EH (cell line): ENCODE measurements at places on chromosomes 4 and X.

DNA sequence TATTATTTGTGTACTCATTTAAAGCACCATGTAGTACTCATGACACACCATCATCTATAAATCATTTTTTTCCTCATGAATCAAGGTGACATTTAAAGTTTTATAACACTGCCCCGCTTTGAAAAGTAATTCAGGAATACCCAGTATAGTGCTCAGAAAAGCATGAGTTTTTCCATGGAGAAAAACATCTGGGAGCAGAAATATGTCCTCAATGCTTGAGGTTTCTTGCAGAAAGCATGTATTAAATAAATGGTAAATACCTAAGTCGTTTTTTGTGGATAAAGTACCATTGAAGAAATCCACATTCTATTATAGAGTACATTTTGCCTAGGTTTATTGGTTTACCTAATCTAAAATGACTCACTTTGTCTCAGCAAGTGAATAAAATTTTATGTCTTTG, 66.2 kb downstream of the UBA6 start:
- DNase-seq: no peak

GRCh38 chr4:156931267-156931666, 40.3 kb downstream of the PDGFC start:
- DNase-seq: peak; percentile 65

DNA sequence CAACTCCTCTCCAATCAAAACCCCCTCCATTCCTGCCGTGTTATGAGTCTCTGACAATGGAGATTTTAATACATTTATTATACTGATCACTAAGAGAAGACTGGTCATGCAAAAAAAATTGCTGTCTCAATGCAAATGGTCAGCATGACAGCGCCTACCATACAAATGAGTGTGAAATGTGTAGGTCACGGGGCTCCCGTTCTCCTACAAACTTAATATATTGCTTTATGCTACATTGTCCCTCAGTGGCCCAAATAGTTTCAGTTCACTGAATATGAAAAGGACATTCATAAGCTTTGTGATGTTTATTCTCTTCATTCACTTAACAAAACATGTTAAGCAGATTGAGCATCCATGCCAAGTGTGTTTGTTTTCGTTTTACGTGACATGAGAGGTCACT, 116.1 kb downstream of the SPANXN3 start:
- no peak for DNase-seq

GRCh38 chrX:119690921-119691716, 1.8 kb downstream of the SEPTIN6 start:
- peak; percentile 68 for DNase-seq

- DNase-seq: peak; percentile 69
Observed at GRCh38 chr4:55409468-55410171, 13.9 kb downstream of the TMEM165 start.

GRCh38 chr4:140706276-140706625, 49.9 kb downstream of the TBC1D9 start:
- no peak for DNase-seq

DNA sequence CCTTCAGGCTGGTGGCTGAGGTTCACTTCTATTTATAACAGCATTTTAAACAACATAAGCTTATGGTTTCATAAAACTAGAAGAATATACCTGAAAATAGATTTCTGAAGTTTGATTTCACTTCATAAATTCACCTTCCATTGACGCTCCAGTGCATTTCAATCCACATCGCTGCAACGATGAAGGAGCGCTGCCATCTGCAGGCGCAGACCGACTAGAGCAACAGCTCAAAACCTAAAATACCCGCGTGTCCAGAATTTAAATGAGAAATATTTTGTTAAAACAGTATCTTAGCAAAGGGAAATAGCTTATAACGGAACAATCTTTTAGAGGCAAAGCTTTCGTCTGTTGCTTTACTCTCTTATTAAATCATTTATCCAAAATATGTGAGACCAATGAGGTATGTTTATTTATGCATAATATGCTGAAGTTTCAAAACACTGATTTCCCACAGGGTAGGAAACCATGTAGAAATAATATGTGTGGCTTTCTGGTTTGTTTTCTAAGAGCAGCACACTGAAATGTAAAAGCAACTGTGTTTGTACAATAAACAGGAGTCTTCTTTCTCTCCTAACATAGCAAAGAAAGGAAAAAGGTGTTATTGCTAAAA, 816.4 kb upstream of the FRG1 start:
- DNase-seq: peak; percentile 29

GRCh38 chr4:129077326-129077725, 16.0 kb downstream of the SCLT1 start:
- DNase-seq: no peak

- no peak for DNase-seq
Observed at GRCh38 chrX:17056868-17057608, 110.6 kb downstream of the REPS2 start.

DNA sequence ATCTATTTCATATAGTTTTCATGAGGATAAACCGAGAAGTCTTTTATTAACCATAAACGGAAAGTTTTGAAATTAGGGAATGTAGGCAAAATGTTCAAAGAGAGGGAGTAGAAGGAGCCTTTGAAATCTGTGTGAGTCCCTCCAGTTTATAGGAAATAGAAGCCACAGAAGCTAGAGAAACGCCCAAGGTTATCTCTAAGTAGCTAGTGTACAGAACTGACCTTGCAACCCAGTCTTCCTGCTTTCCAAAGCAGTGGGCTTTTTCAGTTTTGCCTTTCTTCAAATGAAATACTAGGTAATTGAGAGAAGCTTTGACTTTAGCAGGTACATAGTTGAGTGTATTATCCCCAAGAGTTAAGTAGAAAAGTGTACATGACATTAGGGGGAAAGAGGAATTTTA, 39.4 kb downstream of the STIM2 start:
- no peak for DNase-seq

GRCh38 chrX:125175991-125176584, 143.6 kb upstream of the TEX13C start:
- no peak for DNase-seq

- no peak for DNase-seq
Observed at GRCh38 chr4:184477201-184477999, 3.0 kb upstream of the IRF2 start.

DNA sequence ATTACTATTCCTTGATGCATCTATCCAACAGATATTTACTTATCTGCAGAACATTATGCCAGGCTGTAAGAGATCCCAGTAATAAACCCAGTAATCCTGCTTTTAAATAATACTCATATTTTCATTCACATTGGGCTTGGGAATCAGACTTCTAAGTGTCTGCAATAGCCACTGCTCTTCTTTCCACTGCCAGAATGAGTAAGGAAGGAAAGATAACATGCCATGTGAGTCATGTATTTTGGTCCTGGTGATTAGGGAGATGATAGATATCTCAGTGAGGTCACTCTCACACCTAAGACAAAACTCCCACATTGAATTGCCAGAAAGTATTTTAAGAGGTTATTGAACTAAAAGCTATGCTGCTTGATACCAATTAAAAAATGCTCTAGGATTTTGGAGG, 13.9 kb upstream of the HEPH start:
- no peak for DNase-seq

- no peak for DNase-seq
Observed at GRCh38 chrX:103927030-103927429, 35.4 kb upstream of the TMSB15B start.

DNA sequence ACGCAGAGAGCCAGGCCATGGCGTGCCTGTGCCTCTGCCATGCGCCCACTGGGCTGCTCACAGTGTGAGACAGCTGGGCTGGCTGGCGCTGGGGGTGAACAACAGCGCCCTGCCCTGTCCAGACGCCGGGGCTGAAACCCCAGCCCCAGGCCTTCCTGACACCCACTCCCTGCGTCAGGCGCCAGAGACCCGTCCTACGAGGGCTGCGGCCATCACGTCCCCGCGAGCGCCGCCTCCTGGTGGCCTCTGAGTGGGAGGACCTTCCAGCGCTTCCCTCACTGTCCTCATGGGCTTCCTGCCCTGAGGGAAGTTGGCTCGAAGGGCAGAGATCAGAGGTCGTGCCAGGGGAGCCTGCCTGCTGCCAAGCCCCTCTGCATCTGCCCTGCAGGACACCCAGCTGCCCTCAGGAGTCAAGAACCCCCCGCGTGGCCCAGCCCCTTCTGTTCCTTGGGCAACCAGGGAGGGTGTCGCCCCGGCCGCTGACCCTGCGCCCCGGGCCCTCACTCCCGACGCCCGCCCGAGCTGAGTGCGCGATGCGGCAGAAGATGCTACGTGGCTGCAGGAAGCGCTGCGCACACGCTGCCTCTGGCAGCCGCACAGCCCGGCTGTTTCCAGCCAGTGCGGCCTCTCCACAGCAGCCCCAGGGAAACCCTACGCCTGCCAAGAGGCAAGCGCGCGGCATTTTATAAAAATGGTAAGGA, 16.2 kb downstream of the NELFA start:
- DNase-seq: no peak

GRCh38 chr4:76736414-76736813, 161.5 kb downstream of the SOWAHB start:
- peak; percentile 94 for DNase-seq

GRCh38 chr4:81684352-81684751, 212.6 kb upstream of the RASGEF1B start:
- no peak for DNase-seq

- peak; percentile 1 for DNase-seq
Observed at GRCh38 chr4:148261848-148262247, 180.4 kb downstream of the NR3C2 start.

DNA sequence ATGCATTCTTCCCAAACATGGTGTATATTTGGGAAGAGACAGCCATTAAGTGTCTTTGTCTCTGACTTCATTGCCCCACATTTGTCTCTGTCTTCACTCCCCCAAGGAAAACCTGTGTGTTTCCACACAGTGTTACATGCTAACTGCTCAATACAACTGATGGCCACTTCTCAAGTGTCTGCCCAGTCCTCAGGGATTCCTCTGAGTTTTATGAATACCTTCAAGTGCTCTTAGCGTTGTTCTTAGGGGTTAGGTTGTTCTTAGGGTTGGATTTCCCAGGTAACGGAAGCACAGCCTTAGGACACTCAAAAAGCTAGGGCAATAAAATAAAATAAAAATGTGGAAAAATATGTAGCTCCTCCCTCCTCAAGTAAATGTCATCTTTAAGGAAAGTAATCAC, 64.7 kb upstream of the PLAC8 start:
- no peak for DNase-seq

- DNase-seq: no peak
Observed at GRCh38 chr4:113336556-113336955, 287.1 kb downstream of the ANK2 start.

DNA sequence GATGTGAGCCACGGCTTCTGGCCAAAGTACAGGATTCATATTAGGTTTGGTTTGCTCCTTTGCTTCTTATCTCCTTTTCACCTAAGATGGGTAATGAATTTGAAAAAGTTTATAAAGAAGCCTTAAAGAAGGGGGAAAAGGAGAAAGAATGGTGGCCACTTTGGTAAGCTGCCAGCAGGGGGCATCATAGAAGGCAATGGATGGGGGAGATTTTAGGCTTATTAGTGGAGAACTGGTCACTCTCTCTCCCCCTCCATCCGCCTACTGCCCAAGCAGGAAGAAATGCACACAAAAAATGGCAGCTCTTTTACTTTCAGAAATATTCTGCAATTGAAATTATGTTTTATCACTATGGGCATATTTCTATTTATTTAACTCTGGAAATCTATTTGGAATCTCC, 32.0 kb downstream of the SPARCL1 start:
- DNase-seq: no peak

GRCh38 chr4:11715753-11716521, 287.2 kb upstream of the HS3ST1 start:
- DNase-seq: no peak

DNA sequence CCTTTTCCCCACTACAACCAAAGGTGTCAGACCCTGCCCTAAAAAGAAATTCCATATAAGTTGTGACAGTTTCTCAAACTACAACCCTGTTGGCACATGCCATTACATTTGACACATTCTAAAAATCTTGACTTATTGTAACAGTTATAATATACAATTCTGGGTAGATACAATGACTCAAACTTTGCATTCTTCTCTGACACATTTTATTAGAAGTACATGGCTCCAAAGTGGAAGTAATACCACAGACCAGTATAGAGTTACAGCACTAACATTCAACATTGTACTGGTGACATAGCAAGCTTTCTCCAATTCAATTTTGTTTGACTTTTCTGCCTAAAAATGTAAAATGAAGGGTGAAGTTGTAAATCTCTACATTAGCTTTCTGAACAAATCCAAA, 196.6 kb upstream of the ETNPPL start:
- DNase-seq: peak; percentile 60

GRCh38 chr4:110344165-110344564, 131.8 kb upstream of the ENPEP start:
- peak; percentile 20 for DNase-seq

GRCh38 chr4:7303561-7303960, 111.2 kb downstream of the SORCS2 start:
- no peak for DNase-seq

GRCh38 chr4:81003597-81004111, 26.9 kb upstream of the BMP3 start:
- DNase-seq: no peak

DNA sequence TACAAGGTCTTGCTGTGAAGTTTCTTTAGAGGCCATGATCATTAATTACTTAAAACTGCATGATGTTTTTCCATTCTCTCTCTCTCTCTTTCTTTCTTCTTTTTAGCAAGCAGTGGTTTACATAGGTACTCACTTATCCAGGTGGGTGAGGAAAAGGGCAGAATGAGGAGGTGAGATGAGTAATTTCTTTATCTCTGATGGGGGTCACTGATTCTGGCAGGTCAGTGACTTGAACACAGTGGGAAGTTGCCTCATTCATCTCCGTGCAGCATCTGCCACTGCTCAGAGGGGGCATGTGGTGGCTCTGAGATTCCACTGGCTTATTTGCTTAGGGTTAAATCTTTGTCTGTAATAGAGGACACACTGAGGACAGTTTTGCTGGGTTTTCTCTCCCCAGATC, 62.6 kb downstream of the FAM114A1 start:
- no peak for DNase-seq

DNA sequence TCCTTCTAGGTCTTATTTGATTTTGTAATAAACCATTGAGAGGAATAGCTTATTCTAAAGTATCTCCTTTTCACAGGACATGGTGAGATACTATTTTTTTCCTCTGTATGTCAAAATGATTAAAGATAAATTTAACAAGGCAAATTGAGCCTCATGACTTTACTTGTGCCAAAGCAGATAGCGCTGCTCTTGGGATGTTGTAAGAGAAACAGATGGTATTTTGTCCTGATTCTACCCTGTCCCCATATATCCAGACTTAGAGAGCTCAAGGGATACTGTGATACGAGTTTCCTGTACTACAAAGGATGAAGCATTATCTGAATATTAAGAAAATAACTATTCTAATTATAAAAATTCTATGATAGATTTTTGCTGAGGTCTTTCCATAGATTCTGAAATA, 34.0 kb downstream of the EMCN start:
- DNase-seq: no peak

GRCh38 chr4:74628852-74629620, 165.3 kb downstream of the BTC start:
- DNase-seq: peak; percentile 55

GRCh38 chr4:7004331-7004730, 38.8 kb upstream of the TADA2B start:
- peak; percentile 96 for DNase-seq
